ENCODE measurements at places on chromosomes 1 and 21. TPM values are rescaled to one million over a fixed set of nuclear protein-coding genes. Genes with fewer than 3 reads are reported as not detected.

AMY1C gene
- total RNA-seq = not detected

GBP6 gene
- 4.2 TPM for total RNA-seq

MIS18A gene
- 20.8 TPM for total RNA-seq

S100A9 gene
- total RNA-seq = 3.9 TPM

BATF3 gene
- total RNA-seq = 75.3 TPM

SYF2 gene
- 39.1 TPM for total RNA-seq
